Stimulated activated CD8-positive, alpha-beta memory T cell treated with anti-CD3 and anti-CD28 coated beads, Interleukin-15, amount 100 ng/mL, for 4 hours (primary cell): ENCODE measurements at places on chromosomes 11 and 22.

DNA sequence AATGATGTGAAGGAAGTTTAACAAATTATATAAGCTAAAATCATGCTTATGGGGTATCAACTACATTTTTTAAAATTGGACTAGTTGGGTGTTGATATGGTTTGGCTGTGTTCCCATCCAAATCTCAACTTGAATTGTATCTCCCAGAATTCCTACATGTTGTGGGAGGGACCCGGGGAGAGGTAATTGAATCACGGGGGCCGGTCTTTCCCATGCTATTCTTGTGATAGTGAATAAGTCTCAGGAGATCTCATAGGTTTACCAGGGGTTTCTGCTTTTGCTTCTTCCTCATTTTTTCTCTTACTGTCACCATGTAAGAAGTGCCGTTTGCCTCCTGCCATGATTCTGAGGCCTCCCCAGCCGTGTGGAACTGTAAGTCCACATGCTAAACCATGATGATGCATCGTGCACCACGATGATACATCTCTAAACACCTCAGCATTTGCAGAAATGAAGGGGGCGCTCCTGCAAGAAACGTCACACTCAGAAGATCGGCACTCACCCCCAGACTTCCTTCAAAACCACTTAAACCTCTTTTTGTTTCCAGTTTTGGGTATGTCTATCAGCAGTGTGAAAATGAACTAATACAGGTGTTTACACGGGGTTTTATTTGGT, 340.0 kb downstream of the SHANK2 start:
- DNase-seq: no peak

DNA sequence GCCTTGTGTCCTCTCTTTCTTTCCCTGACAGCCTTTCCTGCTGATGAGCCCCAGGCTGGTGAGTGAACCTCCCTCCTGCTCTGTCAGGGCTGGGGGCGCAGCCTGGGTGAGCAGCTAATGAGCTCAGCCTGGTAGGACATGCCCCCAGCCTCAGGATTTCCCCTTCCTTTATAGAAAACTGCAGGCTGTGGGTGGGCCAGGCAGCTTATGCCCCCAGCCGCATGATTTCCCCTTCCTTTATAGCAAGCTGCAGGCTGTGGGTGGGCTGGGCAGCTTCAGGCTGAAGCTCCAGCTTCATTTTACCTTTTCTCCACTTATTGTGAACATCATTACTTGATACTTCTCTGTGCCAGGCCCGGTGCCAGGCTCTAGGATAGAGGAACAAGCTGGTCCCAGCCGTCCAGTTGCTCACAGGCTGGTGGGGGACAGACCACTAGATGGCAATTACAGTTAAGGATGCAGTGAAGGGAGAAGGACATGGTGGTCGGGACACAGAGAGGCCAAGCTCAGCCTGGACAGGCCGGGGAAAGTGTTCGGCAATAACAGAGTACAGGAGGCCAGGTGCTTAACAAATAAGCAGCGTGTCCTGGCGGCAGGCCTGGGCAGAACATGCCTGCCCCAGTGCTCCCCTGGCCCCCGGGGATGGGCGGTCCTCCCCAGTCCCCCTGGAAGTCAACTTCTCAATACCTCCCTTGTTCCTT, 5.3 kb downstream of the LGALS12 start:
- no peak for DNase-seq

DNA sequence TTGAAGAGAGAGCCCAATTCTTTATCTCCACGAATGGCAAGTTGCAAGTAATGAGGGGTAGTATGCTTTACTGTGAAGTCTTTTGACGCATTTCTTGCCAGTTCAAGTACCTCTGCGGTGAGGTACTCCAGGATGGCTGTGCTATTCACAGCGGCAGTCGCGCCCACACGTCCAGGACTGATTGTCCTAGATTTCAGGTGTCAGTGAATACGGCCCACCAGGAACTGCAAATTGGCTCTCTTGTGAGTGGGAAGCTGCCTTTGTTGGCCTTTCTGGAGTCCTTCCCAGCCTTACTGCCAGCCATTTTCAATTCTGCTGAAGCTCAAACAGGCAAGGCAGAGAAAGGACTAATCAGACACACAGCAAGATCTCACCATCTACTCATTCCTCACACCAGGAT, 8.5 kb downstream of the PPFIA1 start:
- DNase-seq: no peak

DNA sequence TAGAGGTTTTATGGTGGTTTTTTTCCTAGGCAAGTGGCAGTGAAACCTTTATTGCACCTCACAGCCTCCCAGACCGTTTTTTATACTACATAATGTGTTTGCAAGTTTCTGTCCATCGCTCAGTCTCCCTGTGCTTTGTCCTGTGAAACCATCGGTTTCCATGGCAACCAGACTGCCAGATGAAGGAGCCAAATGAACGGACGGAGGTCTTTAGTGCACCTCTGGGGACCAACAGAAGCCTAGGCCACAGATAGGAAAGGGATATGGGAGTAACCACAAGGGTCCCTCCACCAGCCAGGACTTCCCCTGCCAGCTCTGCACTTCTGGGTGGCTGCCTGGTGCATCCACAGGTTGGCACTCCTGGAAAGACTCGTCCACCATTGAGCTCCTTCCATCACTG, 165.0 kb downstream of the CHST1 start:
- DNase-seq: no peak

- DNase-seq: no peak
These were observed 1252.7 kb downstream of the BRD1 start for GRCh38 chr22:48574776-48575617.

DNA sequence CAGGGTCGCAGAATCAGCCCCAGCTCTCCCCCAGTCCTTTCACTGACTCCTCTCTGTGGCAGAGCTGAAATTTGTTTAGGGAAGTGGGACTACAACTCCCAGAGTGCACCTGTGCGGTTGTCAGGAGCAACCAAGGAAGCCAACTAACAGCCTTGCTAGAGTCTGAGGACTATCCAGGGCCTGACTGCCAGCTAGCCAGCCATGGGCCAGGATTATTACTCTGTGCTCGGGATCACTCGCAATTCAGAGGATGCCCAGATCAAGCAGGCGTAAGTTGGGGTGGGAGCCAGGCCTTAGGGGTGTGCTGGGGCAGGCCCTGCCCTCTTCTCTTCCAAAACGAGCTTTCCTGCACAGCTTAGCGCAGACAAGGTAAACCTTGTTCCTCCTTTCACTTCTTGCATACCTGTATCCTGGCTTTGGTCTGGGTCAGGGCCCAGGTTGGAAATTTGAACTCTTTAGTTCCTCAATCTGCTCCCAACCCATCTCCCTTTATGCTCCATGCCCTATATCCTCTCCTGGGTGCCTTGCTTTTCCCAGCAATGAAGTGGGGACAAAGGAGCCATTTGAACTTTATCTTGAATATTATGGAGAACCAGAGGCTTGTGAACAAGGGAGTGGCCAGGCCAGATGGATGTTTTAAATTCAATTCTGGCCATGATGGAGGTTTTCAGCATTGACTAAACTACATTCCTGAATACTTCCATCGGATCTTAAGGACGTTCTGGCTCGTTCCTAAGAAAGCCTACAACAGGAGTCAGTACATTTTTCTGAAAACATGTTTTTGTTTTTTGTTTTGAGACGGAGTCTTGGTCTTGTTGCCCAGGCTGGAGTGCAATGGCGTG, at the start of gene DNAJB13:
Gene DNAJB13, plus strand, starts transcription at position 158 of the 842 bp plus-strand sequence. Its CDS starts 44 bp downstream, at position 202.
- DNase-seq: no peak
